ENCODE measurements at places on chromosomes 1 and 21.

DNA sequence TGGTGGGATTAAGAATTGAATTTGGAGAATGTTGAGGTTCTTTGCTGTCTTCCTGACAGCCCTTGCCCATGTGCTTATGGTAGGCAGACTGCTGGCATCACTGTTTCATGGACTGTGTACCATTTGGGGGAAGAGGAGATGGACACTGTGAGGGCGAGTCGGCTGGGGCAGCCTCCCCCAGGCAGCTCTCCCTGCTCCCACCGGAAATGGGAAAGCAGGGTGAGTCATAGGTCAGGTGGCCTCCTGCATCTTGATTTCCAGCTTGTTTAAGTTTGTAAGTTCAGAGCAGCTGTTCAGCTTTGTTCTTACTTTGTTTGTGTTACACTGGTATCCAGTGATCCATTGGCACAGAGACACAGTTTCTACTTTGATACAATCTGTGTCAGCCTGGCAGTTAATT, 87.2 kb upstream of the CNIH3 start:
- DNase-seq, result no peak

DNA sequence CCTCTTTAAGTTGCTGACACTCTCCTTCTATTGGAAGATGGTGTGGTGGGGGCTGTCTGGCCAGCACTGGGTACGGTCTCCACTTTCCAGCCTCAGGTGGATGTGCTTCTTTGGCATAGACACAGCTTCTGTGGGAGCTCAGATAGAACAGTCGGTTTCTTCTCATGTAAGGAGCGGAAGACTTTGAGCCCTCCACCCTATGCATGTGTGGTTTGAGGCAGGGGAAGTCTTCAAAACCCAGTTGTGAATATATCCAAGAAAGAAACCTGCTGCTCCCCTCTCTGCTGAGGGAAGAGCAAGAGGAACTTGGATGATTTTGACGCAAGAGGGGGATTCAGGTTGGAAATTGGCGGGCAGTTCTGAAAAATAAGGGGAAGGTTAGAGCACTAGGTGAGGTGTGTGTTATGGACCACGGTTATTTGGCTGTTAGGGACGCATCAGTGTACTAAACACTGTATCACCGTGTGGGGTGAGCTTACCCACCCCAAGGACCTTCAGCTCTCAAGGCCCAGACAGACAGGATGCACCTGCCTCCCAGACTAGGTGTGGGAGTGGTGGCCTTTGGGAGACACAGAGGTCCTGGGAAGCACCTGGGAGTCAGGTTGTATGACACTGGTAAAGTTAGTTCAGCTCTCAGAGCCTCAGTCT, 36.2 kb downstream of the IL6R start:
- DNase-seq, result no peak

DNA sequence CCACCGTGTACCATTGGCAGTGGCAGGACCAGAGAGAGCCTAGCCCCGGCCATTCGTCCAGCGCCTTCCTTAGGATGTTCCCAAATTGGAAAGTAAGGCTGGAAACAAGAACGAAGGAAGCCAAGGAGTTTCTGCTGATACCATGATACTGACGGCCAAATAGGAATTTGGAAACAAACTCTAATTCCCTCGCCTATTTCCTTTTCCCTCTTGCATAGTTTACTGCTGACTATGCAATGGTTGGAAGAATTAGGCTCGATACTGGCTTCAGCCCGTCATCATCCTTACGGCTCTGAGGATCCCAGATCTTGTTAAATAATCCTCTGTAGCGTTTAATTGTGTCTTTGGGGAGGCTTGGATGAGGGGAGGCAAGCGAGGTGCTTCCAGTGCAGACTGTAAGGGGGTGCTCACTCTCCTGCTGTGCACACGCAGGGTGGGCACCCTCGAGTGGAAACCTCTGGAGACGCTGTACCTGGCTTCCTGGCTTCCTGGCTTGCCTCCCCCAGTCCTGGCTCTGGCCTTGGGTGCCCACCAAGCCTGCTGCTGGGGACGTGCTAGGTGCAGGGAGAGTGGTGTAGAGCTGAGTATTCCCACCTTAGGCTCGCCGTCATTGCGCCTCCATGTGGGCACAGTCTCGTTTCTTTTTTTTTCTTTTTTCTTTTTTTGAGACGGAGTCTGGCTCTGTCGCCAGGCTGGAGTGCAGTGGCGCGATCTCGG, 27.4 kb upstream of the CAMTA1 start:
- DNase-seq, result no peak

DNA sequence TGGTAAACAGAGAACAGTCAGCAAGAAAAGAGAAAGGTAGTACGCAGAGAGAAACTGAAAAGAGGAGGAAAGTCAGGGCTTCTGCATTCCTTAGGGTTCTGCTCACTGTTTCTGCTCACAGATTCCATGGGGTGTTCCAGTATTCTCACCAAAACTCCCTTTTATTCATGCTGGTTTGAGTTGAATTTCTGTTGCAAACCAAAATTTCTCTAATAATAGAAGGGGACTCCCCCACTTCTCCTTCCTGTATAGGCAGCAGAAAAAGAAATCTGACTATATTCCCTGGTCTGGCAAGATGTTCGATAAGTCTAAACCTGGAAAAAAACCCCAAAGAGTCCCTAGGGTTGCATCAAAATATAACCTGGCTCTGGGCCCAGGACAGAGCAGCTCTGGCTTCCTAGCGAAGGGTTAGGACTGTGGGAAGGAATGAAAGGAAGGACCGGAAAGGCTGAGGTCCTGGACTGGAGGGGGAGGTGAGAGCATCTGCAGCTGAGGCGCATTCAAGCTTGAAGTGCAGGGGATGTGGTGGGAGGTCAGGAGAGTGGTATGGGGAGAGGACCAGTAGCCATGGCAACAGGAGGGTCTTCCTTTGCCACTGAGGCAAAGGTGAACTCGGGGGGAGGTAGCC, 18.8 kb upstream of the RGS16 start:
- no peak for DNase-seq

GRCh38 chr1:70355920-70356319, 1.4 kb upstream of the ANKRD13C start:
- DNase-seq, result no peak

DNA sequence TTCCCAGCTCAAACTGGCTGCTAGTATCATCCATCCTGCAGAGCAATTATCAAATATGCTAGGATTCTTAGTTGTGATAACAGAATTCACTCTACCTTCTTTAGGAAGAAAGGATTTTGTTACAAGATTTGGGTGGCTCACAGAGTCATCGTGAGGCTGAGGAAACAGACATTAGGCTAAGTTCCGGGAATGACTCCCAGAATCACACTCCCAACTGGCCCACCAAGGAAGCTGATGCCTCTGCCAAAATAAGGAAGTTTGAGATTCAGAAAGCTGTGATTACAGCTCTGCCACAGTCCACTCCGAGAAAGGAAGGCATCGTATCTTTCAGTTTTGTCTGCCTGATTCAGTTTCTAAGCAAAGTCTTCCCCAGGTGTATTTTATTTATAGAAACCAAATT, 50.6 kb upstream of the LYPLAL1 start:
- no peak for DNase-seq

- DNase-seq, result no peak
Observed at GRCh38 chr1:24351918-24352627, 32.9 kb downstream of the GRHL3 start.

GRCh38 chr1:5333291-5333690, 658.9 kb downstream of the NPHP4 start:
- DNase-seq, result no peak

GRCh38 chr1:193005785-193006184, 53.4 kb downstream of the UCHL5 start:
- no peak for DNase-seq

GRCh38 chr1:26372039-26372438, 511 bp downstream of the ZNF683 start:
- no peak for DNase-seq
